ENCODE measurements at places on chromosomes 4 and X. TPM values are rescaled to one million over a fixed set of nuclear protein-coding genes. Genes with fewer than 3 reads are reported as not detected.

The NUDT11 gene
- total RNA-seq: 1.0 TPM

The TSPAN6 gene
- total RNA-seq: 106 TPM

The GPRIN3 gene
- total RNA-seq: 26.8 TPM

The NKAP gene
- 5.5 TPM for total RNA-seq

The MAGEC1 gene
- total RNA-seq: not detected

Measured in colonic mucosa (tissue), 4 donors.